ENCODE measurements at places on chromosomes 12 and 14. TPM values are rescaled to one million over a fixed set of nuclear protein-coding genes. Genes with fewer than 3 reads are reported as not detected.

- no peak for DNase-seq
- H3K4me1 ChIP-seq = no peaks in the 10 kb centered on the region
- H3K27ac ChIP-seq = no peak overlapping the region
- H3K36me3 ChIP-seq = no peaks in the 10 kb centered on the region
Observed at GRCh38 chr14:79638672-79639266, 572.5 kb downstream of the DIO2 start.

The TEX22 gene
- total RNA-seq = 3.1 TPM

The CCDC196 gene
- not detected for total RNA-seq

DNA sequence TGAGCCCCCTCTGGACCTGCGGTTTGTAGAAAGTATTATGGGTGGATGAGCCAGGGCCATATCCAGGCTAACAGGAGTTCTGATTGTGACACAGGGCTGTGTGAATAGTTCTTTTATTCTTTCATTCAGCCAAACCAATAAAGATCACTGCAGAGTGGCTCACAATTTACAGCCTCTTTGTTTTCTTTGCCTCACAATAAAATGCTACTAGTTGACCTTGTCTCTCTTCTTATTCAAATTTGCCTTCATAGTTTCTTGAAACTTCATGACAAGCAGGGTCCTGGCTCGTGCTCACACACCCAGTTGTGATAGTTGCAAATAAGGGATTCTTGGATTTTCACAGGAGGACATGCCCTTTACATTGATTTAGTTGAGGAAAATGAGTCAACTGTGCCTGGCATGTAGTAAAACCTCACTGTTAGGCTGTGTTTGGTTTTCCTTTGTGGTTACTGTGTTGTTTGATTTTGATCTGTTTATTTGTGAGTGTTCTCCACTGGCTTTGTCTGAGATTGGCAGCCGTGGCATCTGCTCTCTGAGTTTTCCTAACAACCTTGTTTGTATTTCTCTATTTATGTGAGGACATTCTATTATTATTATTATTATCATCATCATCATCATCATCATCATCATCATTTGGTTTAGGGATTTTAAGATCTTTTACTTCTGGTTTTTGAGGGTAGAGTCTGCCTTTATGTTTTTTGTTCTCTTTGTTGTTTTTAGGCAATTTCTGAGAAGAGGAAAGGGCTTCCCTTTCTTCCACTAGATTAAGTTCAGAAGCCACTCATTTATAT lies 2.7 kb upstream of the KRT6B start:
- H3K27me3 ChIP-seq = peaks cover 8% of the 10 kb centered on the region
- no peak overlapping the region for H3K27ac ChIP-seq
- no peaks in the 10 kb centered on the region for H3K36me3 ChIP-seq
- no peak overlapping the region for H3K4me3 ChIP-seq

- peaks cover 99% of the 10 kb centered on the region for H3K4me1 ChIP-seq
- no peaks in the 10 kb centered on the region for H3K27me3 ChIP-seq
- no peak for DNase-seq
- peak overlapping the region; percentile 96 for H3K27ac ChIP-seq
- H3K4me3 ChIP-seq = peak overlapping the region; percentile 51
Observed at GRCh38 chr14:91390165-91390778, 27.3 kb downstream of the CCDC88C start.

DNA sequence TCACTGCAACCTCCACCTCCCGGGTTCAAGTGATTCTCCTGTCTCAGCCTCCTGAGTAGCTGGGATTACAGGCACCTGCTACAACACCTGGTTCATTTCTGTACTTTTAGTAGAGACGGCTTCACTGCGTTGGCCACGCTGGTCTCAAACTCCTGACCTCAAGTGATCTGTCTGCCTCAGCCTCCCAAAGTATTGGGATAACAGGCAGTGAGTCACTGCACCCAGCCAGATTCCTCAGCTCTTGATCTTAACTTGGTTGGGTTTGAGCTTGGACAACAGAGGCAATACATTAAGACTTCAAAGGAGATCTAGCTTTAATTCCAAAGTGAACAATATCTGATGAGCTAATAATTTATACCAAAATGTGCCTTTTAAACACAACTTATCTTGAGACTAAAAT lies 5.6 kb downstream of the DAZAP2 start:
- H3K4me3 ChIP-seq = no peak overlapping the region
- peaks cover 55% of the 10 kb centered on the region for H3K4me1 ChIP-seq
- no peak for DNase-seq
- H3K36me3 ChIP-seq = peaks cover 48% of the 10 kb centered on the region

The CLEC4A gene
- total RNA-seq = 1.4 TPM

The ANO4 gene
- total RNA-seq = not detected

GRCh38 chr14:89000007-89000942 lies 175.8 kb downstream of the TTC8 start:
- no peaks in the 10 kb centered on the region for H3K36me3 ChIP-seq
- no peak overlapping the region for H3K4me3 ChIP-seq
- H3K27ac ChIP-seq = no peak overlapping the region
- DNase-seq = no peak

Measured in CD4-positive, CD25-positive, alpha-beta regulatory T cell (primary cell).